ENCODE measurements at places on chromosomes 7 and 10.

- no peak for DNase-seq
These were observed 53.8 kb upstream of the LRRC4 start for GRCh38 chr7:128084896-128085608.

DNA sequence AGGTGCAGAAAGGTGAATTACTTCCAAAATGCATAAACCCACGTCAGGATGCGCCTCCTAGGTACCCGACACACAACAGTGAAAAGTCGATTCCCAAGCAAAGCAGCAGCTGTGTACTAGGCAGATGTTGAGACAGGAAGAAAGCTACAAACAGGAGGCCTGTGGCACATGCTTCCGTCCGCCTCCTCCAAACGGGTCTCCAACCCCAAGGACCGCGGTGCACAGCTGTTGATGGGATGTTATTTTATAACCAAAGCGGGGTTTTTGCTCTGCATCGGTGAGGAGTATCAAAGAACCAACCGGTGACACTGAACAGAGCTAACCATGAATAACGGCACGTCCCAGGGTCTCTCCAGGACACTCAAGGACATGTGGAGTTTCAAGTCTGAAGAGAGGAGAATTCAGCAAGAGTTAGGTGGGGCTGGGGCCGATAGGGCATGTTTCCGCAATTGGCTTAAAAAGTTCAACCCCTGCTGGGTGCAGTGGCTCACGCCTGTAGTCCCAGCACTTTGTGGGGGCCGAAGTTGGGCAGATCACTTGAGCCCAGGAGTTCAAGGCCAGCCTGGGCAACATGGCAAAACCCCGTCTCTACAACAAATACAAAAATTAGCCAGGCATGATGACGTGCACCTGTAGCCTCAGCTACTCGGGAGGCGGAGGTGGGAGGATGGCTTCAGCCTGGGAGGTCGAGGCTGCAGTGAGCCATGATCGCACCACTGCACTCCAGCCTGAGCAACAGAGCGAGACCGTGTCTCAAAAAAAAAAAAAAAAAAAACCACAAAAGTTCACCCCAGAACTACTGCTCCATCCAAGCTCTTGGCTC is 108.0 kb downstream of the SMURF1 start:
- DNase-seq, result no peak

- DNase-seq, result no peak
These were observed 6.3 kb upstream of the DDIT4 start for GRCh38 chr10:72267381-72267780.

DNA sequence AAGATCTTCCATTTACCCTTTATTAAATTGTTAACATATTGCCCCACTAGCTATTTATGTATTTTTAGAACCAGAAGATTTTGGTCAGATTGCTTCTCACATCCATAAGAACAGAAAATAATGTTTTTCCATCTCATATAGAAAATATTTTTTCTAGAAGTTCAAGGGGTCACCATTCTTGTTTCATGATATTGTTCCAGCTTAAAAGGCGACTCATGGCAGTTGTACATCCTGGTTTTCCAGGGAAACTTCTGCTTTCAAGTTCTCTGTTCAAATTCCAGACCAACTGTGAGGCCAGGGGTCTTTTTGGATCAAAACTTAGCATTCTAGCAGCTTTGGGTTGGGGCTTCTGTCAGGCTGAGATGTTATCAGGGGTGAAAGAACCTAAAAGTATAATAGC is 84.4 kb downstream of the LRRC4 start:
- DNase-seq, result no peak

- no peak for DNase-seq
These were observed 95.8 kb downstream of the SEMA3C start for GRCh38 chr7:80823057-80823456.

DNA sequence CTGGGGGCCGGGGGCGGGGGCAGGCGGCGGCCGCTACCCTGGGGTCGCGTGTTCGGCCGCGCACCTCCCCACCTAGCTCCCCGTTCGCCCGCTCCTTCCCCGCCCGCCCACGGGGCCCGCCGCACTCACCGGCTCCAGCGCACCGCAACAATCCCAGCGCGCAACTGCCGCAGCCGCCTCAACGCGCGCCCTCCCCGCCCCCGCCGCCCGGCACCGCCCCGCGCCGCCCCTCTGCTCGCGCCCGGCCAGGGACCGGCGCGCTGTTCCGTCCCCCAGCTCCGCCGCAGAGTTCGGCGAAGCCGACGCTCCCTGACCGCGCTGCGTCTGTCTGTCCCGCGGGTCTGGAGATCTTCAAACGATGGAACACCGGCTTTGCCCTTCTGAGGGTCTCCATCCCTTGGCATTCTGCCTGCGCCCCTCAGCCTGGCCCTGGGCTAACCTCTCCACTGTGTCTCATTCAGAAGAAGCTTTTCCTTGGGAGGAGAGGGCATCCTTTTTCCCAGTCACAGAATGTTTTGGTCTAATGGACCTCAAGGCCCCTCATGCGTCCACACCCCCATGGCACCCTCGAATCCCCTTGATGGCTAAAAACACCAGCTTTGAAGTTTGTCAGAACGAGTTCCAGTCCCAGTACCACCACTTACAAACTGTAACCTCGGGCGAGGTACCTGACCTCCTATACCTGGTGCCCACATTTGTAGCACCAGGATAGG is at the start of gene NT5C2:
TSS of gene NT5C2 (minus strand) at position 166 of the 713 bp plus-strand sequence. CDS start 18,314 bp downstream, outside the sequence.
- no peak for DNase-seq
